Stimulated activated naive CD4-positive, alpha-beta T cell (primary cell): ENCODE measurements at places on chromosomes 5 and 9.
A peak's percentile ranks its signal among the peaks of the same experiment; 100 is the strongest.

DNA sequence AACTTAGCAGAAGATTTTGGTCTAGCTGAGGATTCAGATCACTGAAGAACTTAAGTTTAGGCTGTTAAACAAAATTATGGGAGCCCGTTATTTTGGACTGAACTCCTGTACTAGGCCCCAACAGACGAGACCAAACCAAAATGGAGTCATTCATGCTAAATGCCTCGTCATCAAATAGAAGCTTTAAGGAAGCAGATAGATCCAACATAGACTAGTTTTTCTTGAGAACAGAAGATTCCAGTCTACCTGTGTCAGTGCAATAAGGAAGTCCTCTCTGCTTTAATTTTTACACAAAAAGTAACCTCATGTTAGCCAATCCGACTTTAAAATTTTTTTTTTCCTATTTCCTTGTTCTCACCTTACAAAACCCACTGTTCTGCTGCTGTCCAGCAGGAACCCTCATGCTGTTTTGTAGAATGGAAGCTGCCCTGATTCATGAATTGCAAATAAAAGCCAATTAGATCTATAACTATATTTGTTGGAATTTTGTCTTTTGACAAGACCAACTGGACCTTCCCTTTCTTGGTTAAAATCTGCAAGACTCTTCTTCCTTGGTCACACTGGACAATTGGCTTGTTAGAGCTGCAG is 29.0 kb upstream of the GOLM1 start:
- no peak for DNase-seq

DNA sequence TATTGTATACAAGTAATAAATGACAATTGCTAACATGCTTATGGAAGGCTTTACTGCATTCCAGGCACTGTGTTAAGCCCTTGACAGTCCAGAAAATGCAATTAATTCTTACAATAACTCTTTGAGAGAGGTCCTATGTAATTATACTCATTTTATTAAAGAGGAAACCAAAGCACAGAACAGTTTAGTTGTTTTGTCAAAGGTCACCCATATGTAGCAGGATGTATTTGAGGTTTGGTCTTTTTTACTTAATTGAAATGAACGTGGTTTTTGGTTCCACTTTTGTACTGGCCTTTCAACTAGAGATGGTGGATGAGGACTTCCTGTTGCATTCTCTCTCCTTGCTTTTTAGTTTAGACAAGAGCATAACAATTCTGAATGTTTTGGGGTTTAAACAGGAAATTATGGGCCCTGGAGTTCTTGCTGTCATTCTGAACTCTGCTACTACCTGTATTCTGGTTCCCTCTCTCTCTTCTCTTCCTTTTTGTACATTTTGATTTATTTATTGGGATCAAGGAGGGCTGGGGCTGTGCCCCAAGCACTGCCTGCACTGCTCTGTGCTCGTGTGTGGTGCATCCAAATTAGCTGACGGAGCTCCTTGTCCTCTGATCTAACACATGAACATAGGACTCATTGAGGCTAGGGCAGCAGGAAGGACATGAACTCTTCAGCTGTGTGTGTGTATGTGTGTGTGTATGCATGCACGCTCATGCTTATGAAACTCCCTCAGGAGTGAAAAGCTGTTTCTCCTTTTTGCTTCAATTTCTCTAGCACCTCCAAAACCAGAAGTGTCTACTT is 47.4 kb downstream of the SLC28A3 start:
- DNase-seq, result no peak

DNA sequence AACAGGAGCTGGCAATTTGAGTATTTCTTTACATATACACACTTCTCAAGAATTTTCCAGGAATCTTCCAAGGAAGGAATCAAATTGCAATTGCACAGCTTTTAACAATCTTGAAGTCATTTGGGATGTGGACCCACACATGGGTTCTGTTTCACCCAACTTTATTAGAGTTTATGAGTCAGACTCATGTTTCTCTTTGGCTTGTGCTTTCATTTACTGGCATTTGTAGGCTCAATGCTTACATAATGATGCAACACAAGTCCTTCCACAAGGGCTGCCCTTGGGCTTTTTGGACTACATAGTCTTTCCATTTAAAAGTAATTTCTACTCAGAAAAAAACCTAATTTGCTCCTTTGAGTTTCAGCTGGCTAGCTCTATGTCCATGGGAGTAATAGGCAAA is 4.6 kb upstream of the CDC37L1 start:
- DNase-seq, result no peak

- peak; percentile 82 for DNase-seq
Observed at GRCh38 chr5:180830253-180831138, 27.9 kb upstream of the MGAT1 start.

- no peak for DNase-seq
Observed at GRCh38 chr5:109705596-109705995, 15.9 kb downstream of the MAN2A1 start.

DNA sequence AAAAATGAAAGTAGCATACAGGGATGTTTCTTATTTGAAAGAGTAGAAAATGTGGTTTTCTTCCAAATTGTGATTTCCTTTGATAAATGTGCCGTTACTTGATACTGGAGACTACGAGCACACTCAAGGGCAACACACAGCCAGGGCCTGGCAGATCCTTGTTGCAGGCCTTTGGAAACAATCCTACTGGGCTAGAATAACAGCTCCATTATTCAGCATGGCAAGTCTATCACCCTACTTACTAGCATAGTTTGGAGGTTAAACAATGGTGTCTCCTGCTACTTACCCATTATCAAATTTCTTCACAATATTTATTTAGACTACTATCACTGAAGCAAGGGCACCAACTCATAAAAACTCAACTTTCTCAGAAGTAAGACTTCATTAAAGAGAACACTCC is 140.8 kb upstream of the ZNF608 start:
- DNase-seq, result no peak

DNA sequence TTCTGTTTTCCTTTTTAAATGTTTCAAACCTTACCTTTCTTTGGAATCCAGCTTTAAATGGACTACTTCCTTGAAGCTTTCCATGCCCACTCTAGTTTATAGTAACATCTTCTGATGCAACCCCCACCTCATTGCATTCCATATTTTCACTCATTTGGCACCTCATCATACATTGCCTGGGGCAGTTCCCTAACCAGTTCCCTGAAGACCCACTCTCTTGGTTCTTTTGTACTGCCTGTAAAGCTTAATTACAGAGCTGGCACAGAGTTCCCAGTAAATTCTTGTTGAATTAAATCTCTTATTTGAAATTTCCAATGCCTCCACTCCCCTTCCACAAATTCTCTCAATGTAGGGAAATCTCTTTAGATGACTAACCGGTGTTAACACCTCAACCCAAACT is 257.2 kb downstream of the ARRDC3 start:
- no peak for DNase-seq

DNA sequence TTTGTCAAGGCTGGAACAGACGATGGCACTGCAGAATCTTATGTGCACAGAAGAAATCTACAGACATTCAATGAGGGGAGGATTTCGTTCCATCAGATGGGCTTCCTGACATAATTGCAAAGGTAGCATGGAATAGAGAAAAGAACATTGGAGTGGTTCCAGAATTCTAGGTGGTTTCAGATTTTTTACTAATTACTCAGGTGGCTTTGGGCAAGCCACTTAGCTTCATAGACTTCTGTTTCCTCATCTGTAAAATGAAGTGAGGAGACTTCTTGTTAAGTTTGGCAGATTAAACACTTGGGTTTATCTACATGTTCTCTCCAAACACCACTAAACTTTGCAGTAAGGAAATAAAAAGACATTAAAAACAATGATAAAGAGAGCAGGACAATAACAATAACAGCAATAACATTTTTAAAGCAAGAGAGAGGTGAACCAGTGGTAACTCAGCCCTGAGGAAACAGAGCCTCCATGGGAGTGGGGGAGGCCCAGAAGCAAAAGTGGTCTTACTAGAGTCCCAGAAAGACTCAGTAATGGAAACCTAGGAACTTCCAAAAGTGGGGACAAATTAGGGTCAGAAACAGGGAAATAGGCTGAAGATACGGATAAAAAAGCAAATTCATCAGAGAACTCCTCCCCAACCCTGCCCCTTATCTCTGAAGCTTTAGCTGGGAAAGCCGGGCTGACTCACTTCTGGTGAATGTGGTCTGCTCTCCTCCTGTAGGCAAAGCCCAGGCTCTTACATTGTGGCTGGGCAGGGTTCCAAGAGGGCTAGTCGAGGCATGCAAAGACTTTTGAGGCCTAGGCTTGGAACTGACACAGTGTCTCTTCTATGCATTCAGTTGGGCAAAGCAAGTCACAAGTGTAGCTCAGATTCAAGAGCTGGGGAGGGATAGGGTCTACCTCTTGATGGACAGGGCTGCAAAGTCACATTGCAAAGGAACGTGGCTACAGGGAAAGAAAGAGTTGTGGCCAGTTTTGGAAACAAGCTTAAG is 11.8 kb upstream of the ACTBL2 start:
- DNase-seq, result no peak

DNA sequence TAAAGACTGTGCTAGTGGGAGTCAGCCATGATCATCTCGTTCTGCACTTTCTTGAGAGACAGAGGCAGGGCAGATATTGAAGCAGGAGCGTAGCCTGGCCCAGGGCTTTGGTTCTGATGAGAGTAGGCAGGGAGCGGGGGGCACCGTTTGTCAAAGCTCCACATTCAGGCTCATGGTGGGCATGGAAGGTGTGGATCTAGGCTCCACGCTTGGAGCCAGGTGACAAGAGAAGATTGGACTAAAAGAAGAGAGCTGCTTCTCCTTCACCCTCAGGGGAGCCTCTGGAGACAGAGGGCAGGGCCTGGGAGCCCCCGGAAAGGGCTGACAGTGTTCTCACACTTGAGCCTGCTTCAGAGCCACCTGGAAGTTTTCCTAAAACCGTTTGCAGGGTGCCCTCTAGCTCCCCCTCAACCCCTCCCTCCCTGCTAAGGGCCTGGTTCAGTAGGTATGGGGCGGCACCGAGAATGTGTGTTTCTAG is 24.7 kb upstream of the FCN2 start:
- no peak for DNase-seq

GRCh38 chr9:123201083-123201482 is 67.3 kb downstream of the STRBP start:
- no peak for DNase-seq

- DNase-seq, result no peak
Observed at GRCh38 chr9:16247188-16247875, 623.1 kb downstream of the BNC2 start.

GRCh38 chr5:33324667-33325307 is 116.0 kb upstream of the TARS1 start:
- DNase-seq, result no peak

DNA sequence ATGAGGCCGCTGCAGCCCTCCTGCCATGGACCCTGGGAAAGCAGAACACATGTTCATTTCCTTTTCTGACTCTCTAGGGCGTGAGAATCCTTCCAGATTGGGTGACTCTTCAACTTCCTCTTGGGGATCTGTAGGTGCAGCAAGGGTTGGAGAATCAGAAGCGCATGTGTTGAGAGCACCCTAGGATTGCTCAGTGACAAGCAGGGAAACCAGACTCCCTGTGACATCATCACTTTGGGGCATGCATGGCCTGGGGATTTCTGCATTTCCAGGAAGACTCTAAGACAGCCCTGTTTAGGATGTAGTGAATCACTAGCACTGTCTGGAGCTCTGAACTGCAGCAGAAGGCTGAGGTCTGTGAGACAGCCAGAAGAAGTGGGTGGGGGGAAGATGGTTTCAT is 15.1 kb upstream of the LCP2 start:
- no peak for DNase-seq
